Left renal cortex interstitium (tissue), 4 donors: ENCODE measurements at places on chromosomes 12 and 14. TPM values are rescaled to one million over a fixed set of nuclear protein-coding genes. Genes with fewer than 3 reads are reported as not detected.

DPPA3 gene
- polyA plus RNA-seq, result not detected

RITA1 gene
- polyA plus RNA-seq, result 19.4 TPM

KRT73 gene
- not detected for polyA plus RNA-seq

KCNMB4 gene
- 27.7 TPM for polyA plus RNA-seq

PTPRQ gene
- 32.7 TPM for polyA plus RNA-seq

HPD gene
- 3.5 TPM for polyA plus RNA-seq

MYH6 gene
- polyA plus RNA-seq, result 0.24 TPM

FOXN4 gene
- polyA plus RNA-seq, result 1.6 TPM

DLST gene
- 135 TPM for polyA plus RNA-seq

DNA sequence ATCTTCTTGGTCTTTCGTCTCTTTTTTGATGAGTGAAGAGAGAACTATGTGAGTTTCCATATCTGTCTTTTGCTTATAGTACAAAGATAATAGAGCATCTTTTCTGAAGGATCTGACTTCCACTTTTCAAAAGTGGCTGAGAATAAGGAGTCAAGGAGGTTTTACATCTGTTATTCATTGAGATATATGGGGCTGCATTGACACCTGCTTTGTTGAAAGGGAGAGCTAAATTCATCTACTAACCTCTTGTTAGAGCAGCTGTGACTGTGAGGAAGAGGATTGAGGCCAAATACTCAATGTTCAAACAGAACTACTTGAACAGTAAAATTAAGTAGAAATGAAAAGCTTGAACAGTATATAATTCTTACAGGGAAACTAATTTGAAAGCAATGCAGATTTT lies 130.2 kb upstream of the ATP2B1 start:
- DNase-seq, result no peak

DNA sequence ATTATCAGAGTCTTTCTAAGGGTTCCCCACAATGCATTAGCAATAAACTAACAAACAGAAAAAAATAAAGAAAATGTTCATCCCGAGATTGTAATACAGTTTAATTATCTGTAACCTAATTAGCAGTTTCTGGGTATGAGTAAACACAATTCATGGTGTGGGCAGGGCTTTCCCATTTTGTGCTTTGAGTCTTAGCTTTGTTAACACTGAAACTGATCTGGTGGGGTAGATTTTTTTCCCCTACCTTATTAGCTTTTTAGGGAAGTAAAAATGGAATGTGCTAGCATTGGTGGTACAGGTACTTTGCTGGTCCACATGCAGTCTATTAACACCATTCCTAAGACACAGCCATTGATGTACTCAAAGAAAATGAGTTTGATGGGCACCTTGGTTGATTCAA lies 18.4 kb upstream of the KRR1 start:
- no peak for DNase-seq

DNA sequence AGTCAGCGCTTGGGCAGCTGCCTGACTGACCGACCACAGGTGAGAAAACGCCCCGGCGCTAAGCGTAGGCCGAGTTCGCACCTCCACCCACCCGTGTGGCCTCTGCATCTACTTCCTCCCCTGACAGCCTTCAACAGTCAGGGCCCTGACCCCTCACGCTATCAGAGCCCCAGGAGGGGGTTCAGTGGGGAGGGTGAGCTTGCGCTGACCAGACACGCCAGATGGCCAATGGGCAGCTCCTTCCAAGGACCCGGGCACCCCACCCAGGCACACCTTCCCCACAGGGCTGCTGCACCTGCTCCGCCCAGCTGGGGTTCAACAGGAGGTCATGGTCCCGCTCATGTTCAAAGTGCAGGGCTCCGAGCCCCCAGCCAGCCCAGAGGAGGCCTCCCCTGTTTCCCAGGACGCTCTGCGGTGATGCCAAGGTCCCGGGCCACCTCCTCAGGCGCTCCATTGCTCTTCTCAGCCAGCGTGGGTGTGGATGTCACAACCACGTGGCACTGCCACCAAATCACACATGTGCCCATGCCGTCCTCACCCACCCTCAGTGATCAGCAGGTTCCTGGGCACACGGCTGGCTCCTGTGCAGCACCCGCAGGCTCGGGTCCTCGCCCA lies 48.7 kb upstream of the BCL11B start:
- DNase-seq, result no peak

DNA sequence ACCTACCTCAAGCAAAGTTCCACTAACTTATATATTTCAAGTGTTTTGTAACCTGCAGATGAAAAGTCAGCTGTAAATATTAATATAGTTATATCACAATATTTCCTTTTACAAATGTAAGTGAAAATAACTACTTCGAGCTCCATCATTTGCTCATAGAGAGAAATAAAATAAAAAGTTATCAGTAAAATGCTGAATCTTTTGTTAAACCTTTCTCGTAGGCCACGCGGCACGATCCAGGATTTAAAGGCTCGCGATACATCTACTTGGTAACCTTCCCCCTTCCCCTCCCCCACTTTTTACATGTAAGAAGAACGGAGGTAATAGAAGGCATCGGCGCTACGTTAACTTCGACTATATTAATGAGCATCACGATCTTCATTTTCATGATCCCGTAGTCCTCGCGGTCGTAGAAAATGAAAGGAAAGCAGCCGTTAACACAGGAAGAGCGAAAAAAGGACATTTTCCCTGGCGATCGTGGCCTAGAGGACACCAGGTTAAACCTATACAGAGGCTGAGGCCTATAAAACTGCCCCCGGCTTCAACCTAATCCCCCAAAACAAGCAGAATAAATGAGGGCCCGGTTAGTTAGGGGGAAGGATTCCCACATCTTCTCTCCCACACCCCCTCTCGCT lies 508 bp downstream of the HNRNPC start:
- DNase-seq, result no peak

- no peak for DNase-seq
Observed at GRCh38 chr14:103456167-103456835, 66.3 kb downstream of the CKB start.

DNA sequence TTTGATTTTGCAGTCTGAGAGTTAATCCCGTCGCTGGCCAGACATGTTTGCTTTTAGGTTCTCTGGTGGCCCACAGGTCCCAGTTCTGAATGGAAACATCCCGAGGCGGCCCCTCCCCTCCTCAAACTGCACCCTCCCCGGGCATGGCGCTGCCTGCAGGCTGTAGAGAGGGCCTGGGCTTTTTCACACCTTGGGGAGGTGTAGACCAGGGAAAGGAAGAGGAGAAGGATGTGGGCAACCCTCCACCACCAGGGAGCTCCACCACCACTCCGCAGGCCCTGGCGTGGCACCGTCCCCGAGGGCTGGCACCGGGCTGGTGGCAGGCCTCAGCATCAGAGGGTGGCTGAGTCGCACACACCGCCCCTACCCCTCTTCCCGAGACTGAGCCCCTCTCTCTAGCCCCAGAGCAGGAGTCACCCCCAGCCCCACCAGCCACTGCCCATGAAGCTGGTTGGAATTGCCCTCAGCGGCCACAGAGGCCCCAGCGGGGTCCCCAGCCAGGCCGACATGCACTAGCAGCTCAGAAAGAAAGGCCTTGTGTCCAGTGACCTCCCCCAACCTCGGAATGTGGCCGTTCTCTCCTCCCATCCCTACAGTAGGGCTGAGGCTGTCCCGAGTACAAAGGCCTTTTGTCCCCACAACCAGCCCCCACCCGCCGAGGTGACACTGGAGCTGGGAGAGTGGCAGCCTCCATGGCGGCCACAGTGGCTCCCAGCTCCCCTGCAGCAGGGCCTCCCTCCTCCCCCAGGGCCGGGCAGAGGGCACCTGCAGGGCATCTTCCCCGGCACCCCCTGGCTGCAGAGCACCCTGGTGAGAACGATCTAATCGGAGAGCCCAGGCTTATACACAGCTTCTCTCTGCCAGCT lies 23.5 kb upstream of the INF2 start:
- no peak for DNase-seq

GRCh38 chr12:34126239-34126641 lies 103.9 kb downstream of the ALG10 start:
- DNase-seq, result no peak

DNA sequence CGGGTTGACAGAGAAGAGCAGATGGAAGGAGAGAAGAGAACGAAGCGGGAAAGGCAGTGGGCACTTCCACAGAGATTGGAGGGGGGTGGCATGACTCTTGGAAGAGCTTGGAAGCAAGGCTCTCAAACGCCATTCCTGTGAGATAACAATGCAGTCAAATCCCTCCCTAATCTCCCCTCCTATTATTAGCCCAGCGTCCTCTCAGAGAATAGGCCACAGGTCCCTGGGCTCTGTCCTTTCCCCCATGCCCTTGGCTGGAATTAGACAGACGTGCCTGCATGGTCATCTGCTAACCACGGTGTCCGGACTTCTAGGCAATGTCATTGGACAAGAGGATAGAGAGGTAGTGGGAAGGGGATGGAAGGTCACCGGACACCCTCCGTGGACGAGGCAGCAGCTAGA lies 8.0 kb upstream of the MYH7 start:
- DNase-seq, result no peak

- no peak for DNase-seq
Observed at GRCh38 chr12:90543374-90543773, 411.6 kb downstream of the CCER1 start.

DNA sequence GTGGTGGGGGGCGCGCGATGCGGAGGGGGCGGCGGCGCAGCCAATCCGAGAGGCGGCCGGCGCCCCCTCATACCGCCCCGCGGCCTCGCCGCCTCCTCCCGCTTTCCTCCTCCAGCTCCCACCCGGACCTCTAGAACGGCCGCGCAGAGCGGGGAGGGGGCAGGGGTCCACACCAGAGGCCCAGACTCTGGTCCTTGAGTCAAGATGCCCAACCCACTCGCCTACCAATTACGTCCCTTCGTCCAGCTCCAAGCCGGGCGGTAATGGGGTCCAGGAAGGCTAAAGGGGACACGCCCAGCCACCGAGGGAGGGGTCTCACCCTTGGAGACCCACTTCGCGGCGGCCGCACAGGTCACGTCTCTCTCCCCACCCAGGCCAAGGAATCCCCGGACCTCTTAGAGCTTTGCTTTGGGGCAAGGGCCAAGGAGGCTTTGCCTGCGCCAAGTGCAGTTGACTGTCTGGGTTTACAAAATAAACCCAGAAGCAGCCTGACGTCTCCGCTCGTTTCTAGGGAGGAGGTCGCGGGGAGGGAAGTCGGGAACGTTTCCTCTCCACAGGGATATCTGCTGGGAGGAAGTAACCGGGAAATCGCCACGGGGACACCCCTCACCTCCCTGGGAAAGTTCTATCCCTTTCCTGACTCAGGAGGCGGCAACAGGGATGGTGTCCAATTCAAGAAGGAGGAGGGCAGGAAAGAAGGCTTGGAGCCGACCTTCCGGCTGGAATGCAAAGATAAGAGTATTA lies 394 bp upstream of the AMIGO2 start:
- DNase-seq, result no peak

- no peak for DNase-seq
Observed at GRCh38 chr12:94263011-94263811, 114.8 kb downstream of the PLXNC1 start.

DNA sequence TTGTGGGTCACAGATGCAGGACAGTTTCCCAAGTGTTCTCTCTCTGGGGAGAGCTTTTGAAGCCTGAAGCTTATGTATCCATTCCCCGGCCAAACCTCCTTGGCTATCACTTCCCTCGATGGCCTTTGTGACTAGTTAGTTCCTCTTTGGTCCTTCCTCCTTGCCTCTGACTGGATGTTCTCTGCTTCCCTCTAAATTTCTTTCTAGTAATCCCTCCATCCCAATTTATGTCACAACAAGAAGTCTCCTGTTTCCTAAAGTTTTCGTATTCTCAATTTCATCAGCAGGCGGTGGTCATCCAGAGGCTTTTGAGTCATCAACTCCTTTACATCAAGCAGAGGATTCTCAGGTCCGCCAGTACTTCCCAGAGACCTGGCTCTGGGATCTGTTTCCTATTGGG lies 27.5 kb downstream of the A2ML1 start:
- DNase-seq, result no peak

DNA sequence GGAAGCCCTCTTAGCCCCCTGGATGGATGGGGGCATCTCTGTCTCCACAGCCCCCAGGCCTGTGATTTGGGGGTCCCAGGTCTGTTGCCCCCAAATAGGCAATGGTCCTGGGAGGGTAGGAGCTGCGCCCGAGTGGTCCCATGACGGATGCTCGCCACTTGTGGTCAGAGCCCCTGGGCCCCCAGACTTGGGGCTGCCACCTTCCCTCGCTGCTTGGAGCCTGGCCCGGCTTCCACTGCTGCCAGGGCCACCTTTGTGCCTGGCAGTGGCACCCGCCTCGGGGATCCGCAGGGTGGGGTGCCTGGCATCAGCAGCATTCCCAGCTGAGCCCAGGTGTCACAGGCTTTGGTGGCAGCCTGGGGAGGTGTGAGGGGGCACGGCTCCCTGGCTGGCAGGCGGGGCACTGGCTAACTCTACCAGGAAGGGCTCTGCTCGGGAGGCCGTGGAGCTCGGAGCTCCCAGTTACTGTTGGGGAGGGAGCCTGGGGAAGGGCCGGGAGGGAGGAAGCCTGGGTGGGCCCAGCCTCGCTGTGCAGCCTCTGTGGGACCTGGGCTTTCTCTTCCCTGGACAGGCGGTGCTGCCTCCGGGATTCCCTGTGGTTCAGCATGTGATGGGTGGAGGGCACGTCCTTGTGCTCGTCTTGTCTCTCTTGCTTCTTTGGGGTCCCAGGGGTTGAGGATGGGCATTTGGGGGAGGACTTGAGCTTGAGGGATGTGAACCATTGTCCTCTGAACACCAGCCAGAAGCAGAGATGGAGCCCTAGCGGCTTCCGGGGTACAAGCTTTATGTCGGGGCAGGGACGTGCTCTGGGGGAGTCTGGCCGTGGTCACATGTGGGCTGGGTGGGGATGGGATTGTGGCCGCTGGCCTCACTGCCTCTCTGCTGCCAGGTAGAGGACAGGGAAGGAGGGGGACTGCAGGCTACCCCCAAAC lies 5.4 kb downstream of the KIF26A start:
- DNase-seq, result no peak

- no peak for DNase-seq
Observed at GRCh38 chr14:103552011-103552845, 10.2 kb downstream of the BAG5 start.

- DNase-seq, result peak; percentile 86
Observed at GRCh38 chr14:75050852-75051555, at the start of gene MLH3. TSS of gene MLH3 (minus strand) at chr14:75051467. CDS start at chr14:75049655, 1,812 bp downstream.

DNA sequence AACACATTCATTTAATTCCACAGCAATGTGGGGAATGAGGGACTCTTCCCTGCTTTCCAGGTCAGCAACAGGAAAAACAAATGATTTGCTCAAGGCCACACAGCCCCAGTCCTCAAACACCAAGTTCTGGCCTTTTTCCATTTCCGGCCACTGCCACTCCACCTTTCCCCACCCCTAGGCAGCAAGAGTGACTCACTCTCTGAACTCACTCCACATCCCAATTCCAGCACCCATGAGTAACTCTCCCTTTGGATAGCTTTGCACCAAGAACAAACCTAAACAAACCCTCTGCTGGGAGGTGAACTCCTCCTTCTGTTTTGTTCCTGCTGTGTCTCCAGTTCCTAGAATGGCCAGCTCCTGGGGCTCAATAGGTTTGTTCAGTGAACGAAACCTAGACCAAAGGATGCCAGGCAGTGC lies 30.4 kb upstream of the PLEKHG6 start:
- no peak for DNase-seq

- no peak for DNase-seq
Observed at GRCh38 chr14:52079239-52079959, 10.5 kb upstream of the NID2 start.
